ENCODE measurements at places on chromosomes 2 and 18.

DNA sequence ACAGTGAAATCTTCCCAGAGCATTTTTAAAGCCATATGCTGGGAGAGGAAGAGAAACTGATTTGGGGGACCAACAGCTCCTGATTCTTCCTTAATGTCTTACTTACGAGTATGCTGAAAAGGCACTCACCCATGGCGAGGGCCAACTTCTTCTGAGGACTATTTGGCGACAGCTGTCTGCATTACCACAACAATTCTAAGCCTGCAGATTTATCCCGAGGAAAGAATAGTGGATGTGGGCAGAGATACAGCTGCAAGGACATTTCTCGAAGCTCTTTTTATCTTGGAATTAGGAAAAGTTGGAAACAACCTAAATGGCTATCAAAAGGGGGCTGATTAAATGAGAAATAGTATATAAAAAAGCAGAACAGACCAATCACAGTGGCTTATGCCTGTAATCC, 40.3 kb upstream of the FHL2 start:
- peak; percentile 13 for DNase-seq

GRCh38 chr18:11553098-11553940, 56.1 kb upstream of the SLC35G4 start:
- peak; percentile 51 for DNase-seq

- no peak for DNase-seq
Measured at GRCh38 chr18:40120356-40120755, 1834.7 kb upstream of the PIK3C3 start.

DNA sequence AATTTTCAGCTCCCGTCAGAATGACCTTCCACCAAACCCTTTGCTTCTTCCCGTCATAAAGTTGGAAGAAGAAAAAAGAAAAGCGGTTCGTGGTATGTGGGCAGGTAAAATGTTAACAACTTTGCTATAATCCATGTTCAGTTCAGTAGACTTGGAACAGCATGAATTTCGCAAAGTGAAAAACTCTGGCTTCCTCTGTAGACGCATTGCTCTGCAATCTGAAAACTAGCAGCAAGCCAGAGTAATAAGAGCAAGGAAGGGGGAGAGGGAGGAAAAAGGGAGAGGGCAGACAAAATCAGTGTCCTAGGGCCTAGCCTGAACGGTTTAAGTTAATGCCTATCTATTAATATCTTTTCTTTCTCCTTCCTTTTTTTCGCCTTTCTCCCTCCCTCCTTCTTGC, 26.7 kb upstream of the CHRNA1 start:
- no peak for DNase-seq

DNA sequence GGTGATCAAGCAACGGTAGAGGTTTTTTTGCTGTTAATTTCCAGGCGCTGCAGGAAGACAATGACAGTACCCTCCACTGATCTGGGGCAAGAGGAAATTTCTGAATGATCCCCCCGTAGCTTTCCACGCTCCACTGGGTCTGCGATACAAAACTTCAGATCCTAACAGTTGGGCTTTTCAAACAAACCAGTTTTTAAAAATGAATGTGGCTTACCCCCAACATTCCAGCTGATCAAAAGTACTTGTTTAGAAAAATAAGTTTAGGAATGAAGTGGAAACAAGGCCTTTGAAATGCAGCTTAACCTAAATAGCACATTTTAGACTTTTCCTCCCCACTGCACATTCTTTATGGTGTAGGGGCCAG, 5.7 kb downstream of the ZFP36L2 start:
- DNase-seq: no peak

DNA sequence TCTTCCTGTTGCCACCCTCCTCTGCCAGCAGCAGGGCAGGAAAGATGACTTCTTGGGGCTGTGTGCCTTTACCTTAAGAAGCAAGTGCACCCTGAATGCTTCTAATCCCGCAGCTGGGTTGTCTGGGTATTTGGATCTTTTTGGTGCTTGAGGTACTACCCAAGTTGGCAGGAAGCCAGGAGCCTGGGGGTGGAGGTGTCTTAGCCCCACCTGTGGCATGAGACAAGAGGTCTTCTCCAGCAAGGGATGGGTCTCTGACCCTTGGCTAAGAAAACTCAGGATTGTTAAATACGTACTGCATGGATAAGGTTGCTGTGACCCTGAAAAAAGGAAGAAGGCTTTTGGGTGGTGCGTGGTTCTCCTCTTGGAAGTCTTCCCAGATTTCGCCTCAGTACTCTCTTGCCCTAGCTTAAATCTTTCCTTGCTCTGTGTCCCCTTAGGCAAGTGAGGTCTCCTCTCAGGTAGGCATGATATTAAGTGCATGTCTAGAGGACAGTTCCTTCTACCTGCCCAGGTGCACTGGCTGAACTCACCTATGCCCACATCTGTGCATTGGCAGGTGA, 4.3 kb downstream of the HPCAL1 start:
- no peak for DNase-seq

DNA sequence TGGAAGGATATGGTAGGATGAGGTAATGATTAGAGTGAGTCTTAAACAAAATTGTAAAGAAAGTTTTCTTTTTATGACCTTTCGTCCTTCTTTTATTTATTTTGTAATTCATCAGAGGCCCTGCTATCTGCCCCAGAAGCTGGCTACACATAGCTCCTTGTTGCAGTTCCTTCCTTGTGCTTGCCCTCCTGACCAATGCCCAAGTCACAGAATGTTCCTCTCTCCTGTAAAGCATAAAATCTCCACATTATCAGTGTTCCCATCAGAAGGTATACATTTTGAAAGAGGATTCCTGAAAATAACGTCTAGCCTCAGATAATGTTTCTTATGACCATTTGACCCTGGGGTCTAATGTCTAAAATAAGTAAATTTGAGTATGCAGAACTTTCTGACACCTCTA, 78.3 kb downstream of the RND3 start:
- DNase-seq: no peak
